Parietal lobe (tissue), 2 donors: ENCODE measurements at places on chromosomes 6 and 20. TPM values are rescaled to one million over a fixed set of nuclear protein-coding genes. Genes with fewer than 3 reads are reported as not detected.

GLYATL3 gene
- not detected for total RNA-seq

LBP gene
- total RNA-seq: not detected

TBPL1 gene
- 25.7 TPM for total RNA-seq

TBXT gene
- not detected for total RNA-seq

SLC29A1 gene
- 10.0 TPM for total RNA-seq

RIPPLY2 gene
- 11.3 TPM for total RNA-seq

ALDH8A1 gene
- 13.1 TPM for total RNA-seq

PRR18 gene
- not detected for total RNA-seq

REV3L gene
- total RNA-seq: 115 TPM

EYA2 gene
- total RNA-seq: 0.94 TPM

COL12A1 gene
- 67.3 TPM for total RNA-seq

OPN5 gene
- not detected for total RNA-seq

TSBP1 gene
- not detected for total RNA-seq

ZBTB12 gene
- 31.0 TPM for total RNA-seq

LY6G6D gene
- not detected for total RNA-seq

POPDC3 gene
- 0.94 TPM for total RNA-seq

RPP21 gene
- 28.8 TPM for total RNA-seq

TCP1 gene
- total RNA-seq: 270 TPM

CLDN20 gene
- not detected for total RNA-seq

FKBP5 gene
- total RNA-seq: 2.8 TPM

FBXO30 gene
- total RNA-seq: 82.6 TPM

SUMO4 gene
- 19.4 TPM for total RNA-seq

HLA-DRA gene
- total RNA-seq: 2.2 TPM

BPIFB4 gene
- not detected for total RNA-seq

ENPP5 gene
- 5.0 TPM for total RNA-seq

EPPIN gene
- not detected for total RNA-seq

SIRPB1 gene
- total RNA-seq: 1.3 TPM

FAM83C gene
- not detected for total RNA-seq

SLX4IP gene
- 7.8 TPM for total RNA-seq

UST gene
- 29.4 TPM for total RNA-seq

PLCB4 gene
- total RNA-seq: 19.1 TPM

ZNF217 gene
- total RNA-seq: 6.3 TPM

DLK2 gene
- total RNA-seq: 8.5 TPM

LY86 gene
- 1.3 TPM for total RNA-seq

DCDC2 gene
- total RNA-seq: 1.3 TPM

PEX6 gene
- 22.5 TPM for total RNA-seq

SYCP2L gene
- 11.9 TPM for total RNA-seq

NEURL2 gene
- 6.9 TPM for total RNA-seq

MAP7 gene
- 9.4 TPM for total RNA-seq
